ENCODE measurements at places on chromosomes 4 and X.

- no peak for DNase-seq
These were observed 106.9 kb downstream of the KDR start for GRCh38 chr4:55018521-55018920.

DNA sequence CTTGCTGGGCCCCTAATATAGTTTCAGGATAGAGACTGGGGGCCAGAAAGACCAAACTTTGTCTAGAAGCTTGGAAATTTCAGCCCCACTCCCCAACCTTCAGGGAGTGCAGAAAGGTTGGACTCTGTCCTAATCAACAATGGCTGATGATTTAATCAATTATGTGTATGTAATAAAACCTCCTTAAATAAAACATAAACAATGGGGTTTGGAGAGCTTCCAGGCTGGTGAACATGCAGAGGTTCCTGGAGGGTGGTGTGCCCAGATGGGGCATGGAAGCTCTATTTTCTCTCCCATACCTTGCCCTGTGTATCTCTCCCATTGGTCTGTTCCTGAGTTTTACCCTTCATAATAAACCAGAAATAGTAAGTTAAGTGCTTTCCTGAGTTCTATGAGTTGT is 174.2 kb downstream of the GC start:
- no peak for DNase-seq

DNA sequence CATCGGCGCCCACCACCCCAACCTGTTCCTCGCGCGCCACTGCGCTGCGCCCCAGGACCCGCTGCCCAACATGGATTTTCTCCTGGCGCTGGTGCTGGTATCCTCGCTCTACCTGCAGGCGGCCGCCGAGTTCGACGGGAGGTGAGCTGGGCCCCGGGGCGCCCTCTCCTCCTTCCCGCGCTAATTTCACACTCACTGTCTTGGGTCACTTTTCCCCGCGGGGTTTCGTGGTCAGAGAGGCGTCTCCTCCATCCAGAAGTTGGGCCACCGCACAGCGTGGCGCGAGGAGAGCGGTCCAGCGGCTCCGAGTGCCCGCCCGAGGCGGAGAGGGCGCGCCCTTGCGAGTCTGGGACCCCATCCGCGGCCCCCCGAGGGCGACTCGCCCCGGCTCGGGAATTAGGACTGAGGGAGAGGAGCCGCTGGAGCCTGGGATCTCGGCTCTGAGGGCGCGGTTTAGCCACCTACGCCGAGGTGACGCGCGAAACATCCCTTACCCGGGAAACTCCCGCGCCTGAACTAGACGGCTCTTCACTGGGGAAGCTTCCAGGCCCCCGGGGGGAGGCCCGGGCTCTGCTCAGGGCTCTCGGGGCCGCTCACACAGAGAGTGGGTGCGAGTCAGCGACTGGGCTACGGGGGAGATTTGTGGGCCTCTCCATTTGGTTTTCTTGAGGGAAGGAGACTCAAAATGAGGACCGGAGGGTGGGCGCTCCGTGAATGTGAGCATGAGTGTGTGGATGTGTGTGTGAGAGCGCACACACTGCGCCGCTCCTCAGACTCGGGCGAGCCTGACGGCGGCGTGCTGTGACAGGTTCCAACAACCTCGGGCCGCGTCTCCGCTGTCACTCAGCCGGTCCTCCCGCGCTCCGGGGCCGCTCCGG is 551 bp downstream of the NPNT start:
- DNase-seq = no peak

DNA sequence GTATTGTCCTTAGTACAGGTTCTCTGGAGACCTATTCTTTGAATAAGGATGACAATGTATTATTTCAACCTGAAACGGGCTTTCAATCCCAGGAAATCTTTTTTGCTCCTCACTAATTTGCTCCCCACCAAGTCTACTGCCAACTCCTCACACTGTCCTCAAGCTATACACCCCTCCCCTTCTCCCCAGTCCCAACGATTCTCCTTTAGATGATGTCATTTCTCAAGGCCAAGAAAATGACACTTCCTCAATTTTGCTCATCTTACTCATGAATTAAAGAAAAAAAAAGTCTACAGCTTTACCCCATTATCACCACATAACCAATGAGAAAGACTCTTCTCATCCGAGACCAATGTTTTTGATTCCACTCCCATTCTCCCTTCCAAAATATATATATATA is 20.6 kb downstream of the AP1S2 start:
- no peak for DNase-seq

GRCh38 chrX:69503782-69504625 is at the start of gene NALF2:
NALF2 (plus strand) TSS chrX:69504326; CDS start chrX:69505283, 957 bp downstream.
- DNase-seq = peak; percentile 17

DNA sequence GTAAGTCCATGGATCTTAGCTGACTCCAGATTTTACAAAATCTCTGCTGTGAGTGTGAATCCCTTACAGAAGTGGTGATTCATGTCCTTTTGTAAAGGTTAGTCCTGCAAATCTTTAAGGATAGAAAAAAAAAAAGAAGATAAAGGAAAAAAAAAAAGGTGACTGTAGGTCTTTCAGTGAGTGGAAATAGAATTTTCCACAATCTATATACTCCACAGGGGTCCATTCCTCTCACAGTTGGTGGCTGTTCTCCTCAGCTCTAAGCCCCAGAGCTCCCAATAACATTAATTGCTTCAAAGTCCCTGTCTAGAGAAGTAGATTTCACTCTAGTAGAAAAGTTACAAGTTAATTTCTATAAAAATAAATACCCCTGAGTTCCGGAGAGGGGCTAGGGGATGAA is 189.1 kb downstream of the NDST4 start:
- no peak for DNase-seq

GRCh38 chr4:948101-948935 is 16.1 kb downstream of the TMEM175 start:
- no peak for DNase-seq

DNA sequence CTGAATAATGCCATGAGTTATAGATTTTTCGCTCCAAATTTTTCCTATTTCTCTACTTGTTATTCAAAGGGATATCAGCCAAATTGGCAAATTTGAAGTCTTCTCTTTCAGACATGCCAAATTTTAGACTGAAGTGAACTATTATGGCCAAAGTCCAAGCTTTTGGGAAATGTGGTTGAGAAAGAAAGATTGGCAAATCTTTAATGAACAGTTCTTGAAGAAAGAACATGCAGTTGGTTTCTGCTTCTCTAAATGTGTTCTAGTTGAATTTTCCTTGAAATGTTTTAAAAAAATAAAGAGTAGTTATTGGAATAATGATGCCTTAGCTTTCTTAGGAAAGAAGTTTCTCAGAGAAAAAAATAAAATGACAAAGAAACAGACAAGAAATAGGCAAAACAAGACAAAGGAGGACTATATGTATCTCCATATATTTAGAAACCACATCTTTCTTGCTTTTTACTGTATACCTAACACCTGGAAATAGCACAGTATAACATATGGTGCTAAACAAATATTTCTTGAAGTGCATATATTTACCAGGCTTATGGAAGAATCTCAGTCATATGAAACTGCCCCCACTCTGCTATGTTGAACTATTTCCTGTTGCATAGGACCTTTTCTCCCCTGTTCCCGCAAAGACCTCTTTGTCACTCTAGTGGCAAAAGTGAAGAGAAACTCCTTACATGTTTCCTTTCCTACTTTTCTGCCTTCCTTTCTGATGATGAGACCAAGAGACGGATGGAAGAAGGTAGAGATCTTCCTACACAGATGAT is 250.0 kb downstream of the ARHGAP24 start:
- DNase-seq = no peak

DNA sequence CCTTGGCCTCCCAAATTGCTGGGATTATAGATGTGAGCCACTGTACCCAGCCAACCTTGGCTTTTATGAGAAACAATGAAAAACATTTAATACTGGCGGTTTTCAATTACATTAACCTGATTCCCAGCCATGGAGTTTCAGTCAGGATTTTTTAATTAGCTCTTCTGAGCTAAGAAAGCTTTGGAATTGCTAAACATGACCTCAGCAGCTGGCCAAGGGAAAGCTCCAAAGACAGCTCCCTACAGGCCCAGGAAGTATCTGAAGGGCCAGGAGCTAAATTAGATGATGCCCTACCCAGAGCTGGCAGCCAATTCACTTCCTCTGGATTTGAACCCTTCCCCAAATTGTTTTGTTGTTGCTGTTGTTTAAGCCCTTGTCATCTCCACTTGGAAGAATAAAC is 26.5 kb upstream of the FUNDC1 start:
- DNase-seq = no peak

DNA sequence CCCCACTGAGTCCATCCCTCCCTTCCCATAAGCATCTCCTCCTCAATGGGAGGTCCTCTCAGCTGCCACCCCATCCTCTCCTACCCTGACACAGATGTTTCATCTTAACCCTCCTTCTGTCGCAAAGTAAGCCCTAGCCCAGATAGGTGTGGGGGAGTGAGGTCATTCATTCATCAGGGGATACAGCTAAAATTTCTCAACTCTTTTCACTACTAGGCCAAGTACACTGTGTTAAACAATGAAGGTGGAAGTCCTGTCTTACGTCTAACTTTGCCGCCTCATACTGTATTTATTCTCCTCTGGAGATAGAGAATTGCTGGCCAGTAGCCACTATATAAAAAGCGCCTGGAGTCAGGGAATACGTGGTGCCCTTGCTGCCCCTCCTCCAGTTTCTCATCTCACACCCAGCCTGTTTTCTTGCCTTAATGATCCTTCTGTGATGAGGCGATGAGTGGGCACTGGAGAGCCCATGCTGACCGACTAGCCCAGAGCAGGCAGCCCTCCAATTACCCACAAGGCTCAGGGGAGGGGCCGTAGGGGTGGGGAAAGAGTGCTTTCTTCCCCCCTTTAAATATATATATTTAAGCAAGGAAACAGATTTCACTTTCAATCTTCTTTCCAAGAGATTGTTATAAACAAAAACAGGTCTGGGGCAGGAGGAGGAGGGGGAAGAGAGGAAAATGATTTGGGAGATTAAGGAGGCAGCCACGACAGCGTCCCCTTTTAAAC is 149.5 kb downstream of the PJA1 start:
- no peak for DNase-seq

GRCh38 chr4:52617336-52618020 is 41.6 kb downstream of the USP46 start:
- DNase-seq = peak; percentile 45

DNA sequence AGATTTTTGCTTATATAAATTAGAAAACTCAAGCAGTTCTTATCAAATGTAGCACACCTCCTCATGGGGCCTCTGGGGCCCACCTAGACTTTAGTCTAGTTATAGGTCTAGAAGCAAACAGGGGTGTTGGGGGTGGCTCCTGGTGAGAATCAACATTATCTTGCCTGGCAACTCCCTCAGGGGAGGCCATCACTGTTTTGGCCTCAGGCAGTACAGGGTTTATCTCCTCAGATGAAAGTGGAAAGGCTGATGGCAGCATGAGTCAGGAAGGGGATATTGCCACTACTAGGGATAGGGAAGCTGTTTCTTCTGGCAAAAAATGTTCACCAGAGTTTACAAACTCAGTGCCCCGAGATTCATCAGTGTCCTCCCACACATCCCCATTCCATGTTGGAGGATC is 232.4 kb upstream of the BMP3 start:
- DNase-seq = no peak

DNA sequence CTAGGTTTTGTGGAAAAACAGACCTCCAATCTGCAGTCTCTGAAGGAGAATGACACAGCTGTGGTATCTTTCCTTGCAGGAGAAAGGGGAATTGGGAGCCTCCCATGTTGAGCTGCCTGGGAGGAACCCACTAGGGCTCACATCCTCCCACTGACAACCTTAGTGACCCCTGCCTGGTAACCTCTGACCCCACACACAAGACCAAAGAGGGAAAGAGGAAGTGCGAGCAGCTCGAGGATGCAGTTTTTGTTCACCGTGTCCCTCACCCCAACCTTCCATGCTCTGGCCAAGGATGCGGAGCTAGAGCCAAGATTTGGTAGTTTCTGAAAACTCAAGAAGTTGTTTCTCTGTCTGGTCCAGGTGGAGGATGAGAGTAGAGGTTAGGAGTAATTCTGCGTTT is 5.4 kb upstream of the ZXDA start:
- DNase-seq = no peak

- DNase-seq = no peak
These were observed 109.7 kb downstream of the ZNF827 start for GRCh38 chr4:145828802-145829485.

GRCh38 chrX:133888984-133889383 is 96.4 kb downstream of the GPC3 start:
- no peak for DNase-seq

- no peak for DNase-seq
These were observed 42.5 kb downstream of the MID1 start for GRCh38 chrX:10577853-10578252.

DNA sequence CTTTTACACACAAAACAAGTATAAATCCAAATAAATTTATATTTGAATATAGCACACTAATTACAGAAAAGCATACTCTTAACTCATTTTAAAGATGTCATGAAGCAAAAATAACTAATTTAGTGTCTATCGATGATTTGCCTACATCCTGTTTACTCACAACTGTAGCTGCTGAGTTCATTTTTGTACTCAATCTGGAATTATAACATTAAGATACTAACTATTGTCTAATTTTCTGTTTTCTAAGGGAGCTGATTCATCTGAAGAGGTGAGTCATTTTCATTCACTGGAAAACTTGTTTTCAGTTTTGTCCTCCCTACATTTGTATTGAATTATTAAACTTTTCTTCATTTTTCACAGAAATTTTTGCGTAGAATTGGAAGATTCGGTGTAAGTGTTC is 3.7 kb downstream of the STATH start:
- no peak for DNase-seq

DNA sequence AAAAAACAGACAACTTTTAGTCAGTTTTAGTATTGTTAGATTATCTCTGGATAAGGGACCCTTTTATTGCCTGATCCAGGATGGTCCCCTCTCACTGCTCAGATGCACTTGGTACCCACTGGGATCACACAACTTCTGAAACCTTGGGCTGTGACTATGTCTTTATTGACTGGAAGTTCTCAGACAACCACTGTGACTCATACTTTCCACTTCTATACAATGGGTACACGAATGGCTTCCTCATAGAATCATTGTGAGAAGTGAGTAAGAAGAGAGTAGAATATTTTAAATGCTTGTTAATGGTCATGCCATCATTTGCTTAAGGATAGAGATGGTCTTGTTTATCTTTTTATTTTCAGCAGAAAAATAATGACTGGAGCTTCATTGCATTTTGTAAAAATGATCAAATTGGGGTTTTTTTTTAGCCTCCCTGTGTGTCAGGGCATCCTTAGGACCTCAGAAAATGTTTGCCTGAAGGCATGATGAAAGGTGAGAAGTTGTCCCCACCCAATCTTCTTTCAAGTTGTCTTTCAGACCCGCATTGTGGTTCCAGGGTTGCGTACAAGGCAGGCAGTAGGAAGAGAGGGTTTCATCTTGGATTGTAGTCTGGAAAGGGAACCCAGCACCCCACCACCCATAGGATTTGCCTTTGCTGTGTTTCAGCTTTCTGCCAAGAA is 115.1 kb downstream of the CPEB2 start:
- DNase-seq = no peak

GRCh38 chrX:69125094-69125493 is 40.2 kb downstream of the PJA1 start:
- no peak for DNase-seq

GRCh38 chr4:189117426-189117825 is 823.2 kb upstream of the FRG1 start:
- no peak for DNase-seq

DNA sequence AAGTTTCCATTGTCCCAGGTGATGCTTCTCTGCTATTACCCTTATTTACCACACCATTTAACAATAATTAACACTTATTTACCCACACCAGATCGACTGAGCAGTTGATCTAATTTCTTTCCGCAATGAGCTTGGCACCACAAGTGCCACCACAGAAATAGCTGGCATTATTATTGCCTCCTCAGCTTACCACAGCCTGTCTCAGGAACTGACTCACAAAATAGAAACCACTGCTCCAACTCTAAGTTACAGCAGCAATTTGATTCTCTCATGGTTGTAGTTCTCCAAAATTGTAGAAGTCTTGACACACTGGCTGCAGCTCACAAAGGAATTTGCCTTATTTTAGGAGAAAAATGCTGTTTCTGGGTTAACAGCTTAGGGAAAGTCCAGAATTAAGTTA is 22.5 kb downstream of the ZNF721 start:
- DNase-seq = peak; percentile 6

All from CD4-positive, alpha-beta T cell treated with Interleukin-12 subunit alpha and Interleukin-12 subunit beta, for 1 hour (primary cell).